ENCODE measurements at places on chromosomes 1 and 21.

GRCh38 chr1:215923129-215923824, 356.2 kb downstream of the KCTD3 start:
- DNase-seq = no peak

- DNase-seq = no peak
Observed at GRCh38 chr1:177278626-177279390, 108.0 kb downstream of the BRINP2 start.

DNA sequence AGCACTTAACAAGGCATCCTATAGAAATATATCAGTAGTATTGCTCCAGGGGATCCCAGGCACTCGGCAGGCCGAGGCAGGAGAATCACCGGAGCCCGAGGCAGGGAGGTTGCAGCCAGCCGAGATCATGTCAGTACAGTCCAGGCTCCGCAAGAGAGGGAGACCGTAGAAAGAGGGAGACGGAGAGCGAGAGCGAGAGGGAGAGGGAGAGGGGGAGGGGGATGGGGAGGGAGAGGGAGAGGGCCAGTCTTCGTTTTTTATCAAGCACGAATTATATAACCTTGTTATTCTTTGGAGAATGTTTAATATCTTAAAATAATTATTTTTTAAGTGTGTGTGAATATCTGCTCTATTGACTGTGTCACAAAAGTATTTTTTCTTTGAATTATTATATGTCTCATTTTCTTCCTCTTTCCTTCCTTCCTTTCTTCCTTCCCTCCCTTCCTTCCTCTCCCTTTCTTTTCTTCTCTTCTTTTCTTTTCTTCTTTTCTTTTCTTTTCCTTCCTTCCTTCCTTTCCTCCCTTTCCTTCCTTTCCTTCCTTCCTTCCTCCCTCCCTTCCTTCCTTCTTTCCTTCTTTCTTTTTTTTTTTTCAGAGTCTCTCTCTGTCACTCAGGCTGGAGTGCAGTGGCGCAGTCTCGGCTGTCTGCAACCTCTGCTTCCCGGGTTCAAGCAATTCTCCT, 233.7 kb downstream of the SRGAP2C start:
- DNase-seq = no peak

DNA sequence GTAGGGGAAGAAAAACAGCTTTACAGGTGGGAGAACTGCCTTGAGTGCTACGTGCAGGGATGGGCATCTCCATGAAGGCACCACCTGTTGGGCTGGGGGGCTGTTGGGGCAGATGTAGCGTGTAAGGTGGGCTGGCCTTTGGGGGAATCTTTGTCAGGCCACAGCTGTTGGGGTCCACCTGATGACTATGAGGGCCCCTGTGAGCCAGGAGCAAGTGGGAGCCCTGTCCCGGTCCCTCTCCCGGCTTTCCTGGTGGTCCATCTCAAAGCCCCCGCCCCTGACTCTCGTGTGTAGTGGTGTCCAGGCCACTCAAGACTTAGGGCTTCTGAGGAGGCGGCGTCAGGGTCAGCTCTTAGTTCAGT, 13.5 kb downstream of the SLC37A1 start:
- DNase-seq = no peak

GRCh38 chr1:197171531-197171930, 25.1 kb upstream of the ASPM start:
- DNase-seq = no peak

- DNase-seq = no peak
Observed at GRCh38 chr1:197857477-197857876, 45.0 kb upstream of the C1orf53 start.
